ENCODE measurements at places on chromosomes 12 and 14.

GRCh38 chr14:35631071-35631805, 97.3 kb downstream of the INSM2 start:
- DNase-seq = no peak

- DNase-seq = no peak
These were observed 709.2 kb downstream of the TMEM121 start for GRCh38 chr14:106235356-106236159.

DNA sequence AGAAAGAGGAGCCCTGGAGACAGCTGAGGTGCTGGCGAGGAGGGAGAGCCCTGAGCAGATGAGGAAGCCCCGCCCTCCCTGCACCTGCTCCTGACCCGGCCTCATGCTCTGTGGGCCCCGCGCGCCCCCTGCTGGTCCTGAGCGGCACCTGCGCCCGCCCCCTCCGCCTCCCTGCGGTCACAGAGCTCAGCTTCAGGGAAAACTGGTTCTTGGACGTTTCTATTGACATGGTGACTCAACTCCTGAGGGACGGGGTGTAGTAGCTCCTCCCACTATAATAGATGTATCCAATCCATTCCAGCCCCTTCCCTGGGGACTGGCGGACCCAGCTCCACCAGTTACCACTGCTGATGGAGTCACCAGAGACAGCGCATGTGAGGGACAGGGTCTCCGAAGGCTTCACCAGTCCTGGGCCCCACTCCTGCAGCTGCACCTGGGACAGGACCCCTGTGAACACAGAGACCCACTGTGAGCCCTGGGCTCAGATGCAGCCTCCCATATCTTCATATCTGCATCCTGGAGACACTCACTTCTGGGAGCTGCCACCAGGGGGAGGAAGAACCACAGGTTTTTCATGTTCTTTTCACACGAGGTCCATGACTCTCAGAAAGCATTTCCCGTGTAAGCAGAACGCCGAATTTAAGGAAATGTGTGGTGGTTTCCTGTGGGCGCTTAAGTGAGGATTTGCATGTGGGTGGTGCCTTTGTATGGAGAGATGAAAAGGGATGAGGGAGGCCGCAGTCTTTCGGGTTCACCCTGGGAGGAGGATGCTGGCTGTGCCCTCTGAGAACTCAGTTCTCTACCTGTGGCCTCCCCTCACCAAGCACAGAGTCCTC, 1346.4 kb downstream of the TMEM121 start:
- DNase-seq = no peak

DNA sequence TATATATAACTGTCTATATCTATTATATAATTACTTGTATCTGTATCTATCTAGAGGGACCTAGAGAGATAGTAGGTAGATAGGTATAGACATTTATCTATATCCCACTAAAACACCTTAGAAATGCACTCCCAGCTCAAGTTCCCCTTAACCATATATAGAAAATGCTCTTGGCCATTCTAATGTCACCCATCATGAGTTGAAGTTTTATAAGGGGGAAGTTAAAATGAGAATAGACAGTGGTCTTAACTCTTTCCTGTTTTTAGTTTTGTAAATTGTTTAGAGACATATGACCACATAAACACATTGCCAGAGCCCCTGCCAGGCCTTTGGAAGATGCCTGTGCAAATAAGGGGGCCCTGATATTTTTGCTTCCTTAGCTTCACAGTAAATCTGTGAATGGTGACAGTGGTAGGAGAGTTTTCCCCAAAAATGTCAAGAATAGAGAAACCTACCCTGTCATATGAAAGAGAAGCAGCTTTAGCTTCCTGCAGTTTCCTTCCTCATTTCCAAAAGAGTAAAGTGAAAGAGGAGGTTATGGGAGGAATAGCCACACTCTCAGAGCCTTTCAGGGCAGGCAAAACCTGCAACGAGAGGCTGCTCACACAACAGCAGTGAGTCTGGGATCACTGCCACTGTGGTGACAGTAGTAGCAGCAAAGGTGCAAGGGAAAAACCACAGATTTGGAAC, 45.5 kb downstream of the MGST1 start:
- DNase-seq = no peak

GRCh38 chr12:75876832-75877762, 154.5 kb downstream of the PHLDA1 start:
- DNase-seq = peak; percentile 13

GRCh38 chr12:116734156-116734768, 3.6 kb downstream of the SPRING1 start:
- no peak for DNase-seq

DNA sequence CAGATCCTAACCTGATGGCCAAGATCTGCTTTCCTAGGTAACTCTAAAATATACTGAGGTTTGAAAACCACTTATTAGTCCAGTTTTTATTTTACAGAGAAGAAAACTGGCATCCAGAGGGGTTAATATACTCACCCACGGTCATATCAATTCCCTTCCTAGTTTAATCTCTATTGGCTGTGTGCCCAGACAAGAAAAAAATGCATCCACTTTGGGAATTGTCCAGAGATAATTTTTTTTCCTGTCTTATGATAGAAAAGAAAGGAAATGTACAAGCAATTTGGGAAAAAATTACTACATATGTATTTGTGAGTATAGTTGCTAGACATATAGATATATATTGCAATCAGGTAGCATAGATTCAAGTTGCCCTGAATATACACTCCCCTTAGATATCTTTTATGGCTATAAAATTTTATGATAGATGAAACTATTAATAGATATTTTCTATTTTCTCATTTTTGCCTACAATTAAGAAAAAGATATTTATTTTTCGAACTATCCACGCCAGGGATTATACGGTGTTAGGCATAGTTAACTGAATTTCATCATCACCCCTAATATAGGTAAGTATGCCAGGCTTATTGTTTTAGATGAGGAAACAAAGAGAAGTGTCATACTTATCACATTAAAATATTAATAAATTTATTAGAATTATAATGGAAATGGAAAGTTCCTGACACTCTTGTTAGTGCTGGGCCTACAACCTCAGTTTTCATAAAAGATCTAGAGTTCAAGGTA, 100.5 kb upstream of the SLC38A2 start:
- DNase-seq = peak; percentile 22

DNA sequence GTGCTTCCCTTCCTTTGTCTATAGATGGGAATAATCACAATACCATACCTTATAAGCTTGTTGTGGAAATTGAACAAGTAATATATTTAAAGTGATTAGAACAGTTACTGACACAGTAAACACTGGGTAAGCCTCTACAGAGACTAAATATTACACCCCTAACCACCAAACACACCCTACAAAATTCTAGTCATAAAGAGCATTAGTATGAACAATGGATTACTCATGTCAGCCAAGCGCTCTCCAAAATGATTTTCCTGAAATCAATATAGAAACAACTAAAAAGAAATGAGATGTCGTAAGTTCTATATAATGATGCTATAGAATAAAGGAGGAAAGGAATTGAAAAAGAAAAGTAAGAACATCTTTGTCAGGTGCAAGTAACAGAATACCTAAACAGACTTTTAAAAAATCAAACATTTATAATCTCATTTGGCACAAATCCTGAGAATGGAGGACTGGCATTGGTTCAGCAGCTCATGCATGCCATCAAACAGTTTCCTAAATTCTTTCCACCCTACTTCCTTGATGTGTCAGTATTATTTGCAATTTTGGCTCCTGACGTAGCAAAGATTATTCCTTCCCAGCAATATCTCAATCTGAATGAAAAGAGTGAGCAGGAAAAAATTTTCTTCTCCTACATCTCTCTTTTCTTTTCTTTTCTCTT, 118.0 kb downstream of the SINHCAF start:
- no peak for DNase-seq

DNA sequence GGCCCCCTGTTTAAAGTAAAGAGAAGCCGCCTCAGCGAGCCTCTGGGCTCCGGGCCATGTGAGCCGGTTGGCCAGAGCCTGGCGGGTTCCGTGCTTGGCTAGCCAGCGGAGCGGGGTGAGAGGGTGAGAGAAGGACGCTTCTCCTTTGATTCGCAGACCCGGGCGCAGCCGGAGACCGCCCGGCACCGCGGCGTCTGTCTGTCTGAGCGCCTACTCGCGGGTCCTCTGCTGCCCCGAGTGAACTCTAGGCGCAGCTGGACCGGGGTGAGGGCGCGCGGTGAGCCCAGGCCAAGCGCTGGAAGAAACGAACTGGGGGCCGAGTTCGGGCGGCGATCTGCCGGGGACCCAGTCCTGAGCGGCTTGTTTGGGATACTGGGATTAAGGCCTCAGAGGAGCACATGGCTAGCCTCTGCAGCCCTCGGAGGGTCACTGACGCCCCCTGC, 41.4 kb upstream of the TBX5 start:
- DNase-seq = no peak

DNA sequence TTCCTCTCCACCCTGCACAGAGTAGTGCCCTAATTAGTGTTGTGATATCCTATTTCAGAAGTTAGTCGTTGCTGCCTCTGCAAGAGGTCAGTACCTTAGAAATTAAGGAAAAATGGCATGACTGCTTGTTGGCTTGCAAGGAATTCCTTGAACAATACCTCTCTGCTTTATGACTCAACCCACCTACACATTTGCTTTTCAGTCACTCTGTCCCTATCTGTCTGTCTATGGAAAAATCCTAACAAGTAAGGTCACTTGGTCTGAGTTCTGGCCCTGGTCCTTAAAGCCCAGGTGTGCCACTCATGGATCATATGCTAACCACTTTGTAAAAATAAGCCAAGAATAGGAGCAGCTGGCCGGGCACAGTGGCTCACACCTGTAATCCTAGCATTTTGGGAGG, 116.4 kb upstream of the ATF1 start:
- DNase-seq = no peak

- DNase-seq = no peak
These were observed 232.1 kb downstream of the FOXN3 start for GRCh38 chr14:89184952-89185351.

GRCh38 chr12:66774929-66775328, 96.1 kb upstream of the GRIP1 start:
- no peak for DNase-seq

GRCh38 chr12:57731411-57732080, 7.0 kb downstream of the AGAP2 start:
- no peak for DNase-seq

DNA sequence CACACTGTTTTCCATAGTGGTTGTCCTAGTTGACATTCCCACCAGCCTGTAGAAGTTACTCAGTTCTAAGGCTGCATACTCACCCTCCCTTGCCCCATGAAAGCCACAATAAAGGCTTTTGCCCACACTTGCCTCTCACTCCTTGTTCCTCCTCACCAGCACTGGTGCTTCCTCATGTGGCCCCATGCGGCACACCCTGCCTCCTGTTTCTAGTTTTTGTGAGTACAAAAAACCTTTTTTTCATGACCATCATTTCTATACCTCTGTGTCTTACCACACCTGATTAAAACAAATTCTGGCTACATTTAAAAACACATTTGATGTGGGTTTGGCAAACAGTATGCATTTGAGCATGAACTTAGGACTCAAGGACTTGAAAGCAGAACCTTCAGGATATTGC, 40.7 kb upstream of the RIN3 start:
- no peak for DNase-seq

GRCh38 chr14:54515670-54516069, 6.0 kb downstream of the CGRRF1 start:
- DNase-seq = no peak

DNA sequence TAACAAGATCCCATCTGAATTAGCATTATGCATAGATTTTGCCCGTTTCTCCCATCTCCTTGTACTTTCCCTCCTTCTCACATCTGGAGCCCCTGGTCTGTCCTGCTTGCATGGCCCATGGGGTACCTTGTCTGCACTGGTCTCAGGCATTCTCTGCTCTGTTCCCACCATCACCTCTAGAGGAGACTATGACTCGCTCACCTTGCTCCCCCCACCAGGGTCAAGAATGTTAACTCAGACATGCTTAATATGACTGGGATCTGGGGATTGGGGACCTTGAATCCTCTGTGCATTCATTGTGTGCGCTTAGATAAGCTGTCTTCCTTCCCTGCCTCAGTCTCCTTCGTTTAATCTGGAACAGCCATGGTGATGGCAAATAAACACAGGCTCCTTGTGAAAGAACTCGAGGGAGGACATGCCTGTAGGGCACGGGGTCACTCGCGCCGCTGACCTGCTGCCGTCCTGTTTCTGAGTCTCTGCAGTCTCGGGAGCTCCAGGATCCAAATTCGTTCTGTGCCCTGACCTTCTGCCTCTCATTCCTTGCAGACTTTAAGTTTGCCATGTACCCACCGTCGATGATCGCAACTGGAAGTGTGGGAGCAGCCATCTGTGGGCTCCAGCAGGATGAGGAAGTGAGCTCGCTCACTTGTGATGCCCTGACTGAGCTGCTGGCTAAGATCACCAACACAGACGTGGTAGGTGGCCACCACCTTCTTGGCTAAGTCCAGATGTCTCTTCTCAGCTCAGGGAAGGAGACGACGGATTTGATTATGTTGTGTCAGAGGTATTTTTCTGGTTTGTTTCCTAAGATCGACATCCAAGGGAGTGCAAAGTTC, 15.0 kb downstream of the CCND2 start:
- DNase-seq = no peak

- no peak for DNase-seq
These were observed 120.1 kb upstream of the CCND2 start for GRCh38 chr12:4153343-4153892.

- DNase-seq = no peak
These were observed 4.7 kb downstream of the MDM2 start for GRCh38 chr12:68812553-68813241.

- DNase-seq = no peak
These were observed 5.7 kb downstream of the RAB35 start for GRCh38 chr12:120110550-120111501.

DNA sequence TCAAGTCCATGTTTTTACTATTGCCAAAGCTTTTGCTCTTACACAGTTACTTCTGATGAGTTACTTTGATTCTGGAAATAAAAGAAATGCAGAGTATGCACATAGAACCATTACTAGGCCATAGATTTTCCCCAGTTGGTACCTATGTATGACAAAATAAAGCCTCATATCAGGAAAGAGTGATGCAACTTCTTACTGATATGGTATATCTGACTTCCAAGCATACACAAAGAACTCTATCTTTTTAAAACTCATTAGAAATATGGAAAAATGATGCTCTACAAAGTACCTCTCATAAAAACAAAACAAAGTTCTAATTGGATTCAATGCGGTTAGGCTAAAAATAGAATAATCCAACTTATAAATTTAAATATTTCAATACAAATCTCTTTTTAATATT, 92.1 kb downstream of the STXBP6 start:
- no peak for DNase-seq

DNA sequence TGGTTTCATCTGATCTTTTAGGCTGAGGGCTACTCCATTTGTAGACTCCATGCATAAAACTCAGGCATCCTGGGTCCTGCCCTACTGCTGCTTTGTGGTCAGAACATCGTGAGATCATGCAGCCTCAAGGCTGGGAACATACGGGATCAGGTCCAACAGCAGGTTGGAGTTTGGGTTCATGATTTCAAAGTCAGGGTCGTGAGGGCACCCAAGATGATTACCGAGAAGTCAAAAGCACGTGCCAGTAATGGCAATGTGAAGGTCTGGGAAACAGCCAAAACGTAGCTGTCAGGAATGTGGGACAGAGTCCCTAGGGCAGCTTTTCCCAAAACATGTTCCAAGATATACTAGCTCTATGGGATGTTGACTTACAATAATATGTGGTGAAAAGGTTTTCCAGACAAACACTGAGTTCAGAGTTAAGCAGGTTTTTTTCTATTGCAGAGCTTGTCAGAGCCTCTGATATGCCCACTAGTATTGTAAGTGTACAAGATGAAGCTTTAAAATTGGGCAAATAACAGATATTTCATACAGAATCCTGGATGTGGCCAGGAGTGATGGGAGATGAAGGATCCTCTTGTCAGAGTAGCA, 130.3 kb upstream of the DNM1L start:
- peak; percentile 93 for DNase-seq

- DNase-seq = no peak
These were observed 990.2 kb upstream of the ATXN7L3B start for GRCh38 chr12:73547421-73547820.

GRCh38 chr12:76041406-76041805, 9.8 kb upstream of the PHLDA1 start:
- no peak for DNase-seq
